Renal cortex interstitium (tissue), 15 donors: ENCODE measurements at places on chromosomes 13 and 19. TPM values are rescaled to one million over a fixed set of nuclear protein-coding genes. Genes with fewer than 3 reads are reported as not detected.

ZNF730 gene
- 10.1 TPM for polyA plus RNA-seq

ERICH6B gene
- polyA plus RNA-seq, result 2.4 TPM

DNA sequence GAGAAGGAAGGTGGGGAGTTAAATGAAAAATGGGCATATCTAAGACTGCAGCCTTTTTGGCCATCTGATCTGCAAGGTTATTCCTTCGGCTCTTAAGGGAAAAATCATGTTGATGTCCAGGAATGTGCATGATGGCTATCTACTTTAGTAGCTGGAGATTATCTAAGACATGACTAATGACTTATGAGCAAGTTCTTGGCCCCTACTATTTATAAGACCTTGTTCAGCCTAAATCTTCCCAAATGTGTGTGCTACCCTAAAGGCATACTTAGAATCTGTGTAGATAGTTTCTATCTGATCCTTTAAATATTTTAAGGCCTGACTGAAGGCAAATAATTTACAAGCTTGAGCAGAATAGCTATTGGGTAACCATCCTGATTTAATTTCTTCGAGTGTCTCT is 41.8 kb upstream of the CD177 start:
- DNase-seq, result no peak

DNA sequence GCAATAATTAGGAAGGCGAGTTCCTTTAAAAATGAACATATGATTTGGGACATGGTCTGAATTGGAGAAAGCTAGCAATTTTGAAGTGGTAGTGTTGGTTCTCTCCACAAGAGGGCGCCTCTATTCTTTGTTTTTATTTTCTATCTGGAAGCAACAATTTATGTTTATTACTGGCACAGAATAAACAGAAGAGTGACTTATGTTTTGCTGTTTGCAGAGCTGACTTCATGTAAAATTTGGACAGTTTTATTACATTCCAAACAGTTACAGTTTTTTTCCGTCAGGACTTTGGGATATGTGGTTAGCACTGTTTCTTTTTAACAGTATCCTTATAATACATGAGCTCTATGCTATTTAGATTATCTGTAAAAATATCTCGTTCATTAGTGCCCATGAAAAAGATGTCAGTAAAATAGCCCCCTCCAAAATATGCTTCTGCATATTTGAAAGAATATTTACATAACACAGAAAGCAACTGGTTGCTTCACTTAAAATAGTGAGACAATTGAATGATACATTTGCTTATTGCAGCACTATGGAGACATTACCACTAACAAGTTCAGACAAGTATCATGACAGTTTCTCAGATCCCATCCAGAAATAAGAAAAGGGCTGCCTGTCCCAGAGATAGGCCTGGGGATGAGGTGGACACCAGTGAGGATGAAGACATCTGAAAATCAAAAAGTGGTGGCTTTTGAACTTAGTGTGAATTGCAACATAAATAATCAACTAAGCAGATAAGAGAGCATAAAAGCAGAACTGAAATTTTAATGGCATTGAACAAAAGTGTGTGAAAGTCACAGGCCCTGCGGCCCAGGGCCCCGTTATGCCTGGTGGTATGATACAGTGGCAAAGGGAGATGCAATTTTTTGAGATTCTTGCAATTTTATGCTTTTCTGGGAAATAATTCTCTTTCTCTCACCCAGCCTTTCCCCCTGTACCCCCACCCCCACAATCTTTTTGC is 32.3 kb upstream of the FGF9 start:
- DNase-seq, result no peak

GRCh38 chr13:55159765-55160164 is 1981.0 kb upstream of the PRR20A start:
- no peak for DNase-seq

MEIS3 gene
- polyA plus RNA-seq, result 29.5 TPM
